ENCODE measurements at places on chromosomes 7 and 10.

GRCh38 chr7:26964156-26964808 lies 99.9 kb upstream of the SKAP2 start:
- no peak for DNase-seq

- DNase-seq, result no peak
These were observed at the start of gene FOXP2 for GRCh38 chr7:114414156-114415063. Gene FOXP2 (plus strand): TSS chr7:114414815. CDS start chr7:114426512, 11,697 bp downstream.

DNA sequence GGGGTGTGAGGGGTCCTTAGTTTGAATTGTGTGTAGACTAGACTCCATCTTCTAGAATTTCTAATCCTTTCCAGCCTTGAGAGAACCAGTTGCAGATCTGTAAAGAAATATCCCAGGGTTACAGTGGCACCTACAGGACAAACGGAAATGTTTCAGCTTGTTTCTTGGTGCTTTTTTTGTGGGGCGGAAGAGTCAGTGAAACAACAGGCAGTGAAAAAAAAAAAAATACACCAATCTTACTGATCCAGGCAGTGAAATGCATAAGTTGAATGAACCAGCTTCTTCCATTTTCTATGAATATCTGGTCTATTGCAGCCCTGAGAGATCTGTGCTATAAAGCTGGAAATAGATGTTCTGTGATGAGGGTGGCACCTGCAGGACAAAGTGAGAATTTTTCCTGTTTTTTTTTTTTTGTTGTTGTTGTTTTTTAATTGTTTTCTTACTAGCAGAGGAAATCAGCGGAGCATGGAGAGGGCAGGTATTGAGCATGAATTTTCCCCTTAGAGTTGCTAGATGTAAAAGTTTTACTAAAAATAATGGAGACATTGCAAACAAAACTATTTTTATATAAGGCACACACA lies 81.9 kb upstream of the DYNC1I1 start:
- DNase-seq, result no peak

DNA sequence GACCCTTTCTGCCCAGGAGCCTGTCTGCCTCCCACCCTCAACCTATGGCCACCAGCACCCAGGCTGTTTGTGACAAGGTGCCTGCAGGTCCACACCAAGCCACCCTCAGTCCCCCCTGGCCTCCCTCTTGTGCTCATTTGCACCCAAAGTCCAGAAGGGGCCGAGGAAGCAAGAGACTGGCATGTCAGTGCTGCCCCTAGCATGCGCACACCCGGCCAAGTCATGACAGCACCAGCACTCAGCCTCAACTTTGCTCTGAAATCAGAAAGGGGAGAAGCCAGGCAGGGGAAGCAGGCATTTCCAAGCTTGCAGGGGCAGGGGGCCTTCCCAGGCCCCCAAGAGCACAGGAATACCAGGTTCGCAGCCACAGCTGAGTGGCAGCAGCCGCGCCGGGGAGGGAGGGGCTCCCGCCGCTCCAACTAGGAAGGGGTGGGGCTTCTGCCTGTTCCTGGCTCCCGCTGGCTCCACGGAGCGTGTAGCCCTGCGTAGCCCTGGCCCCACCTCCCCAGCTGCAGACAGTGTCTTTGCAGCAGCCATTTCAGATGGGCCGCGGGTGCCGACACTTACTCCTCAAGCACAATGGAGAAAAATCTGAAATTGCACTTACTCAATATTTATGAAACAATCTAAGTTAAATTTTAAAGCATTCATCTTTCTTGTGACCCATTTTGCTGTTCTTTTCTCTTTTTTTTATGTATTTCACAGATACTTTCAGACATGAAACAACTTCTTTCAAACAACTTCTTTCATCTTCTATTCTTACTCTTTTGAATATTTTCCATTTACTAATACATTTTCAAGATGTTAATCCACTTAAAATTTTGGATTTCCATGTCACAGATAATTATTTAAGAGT lies 54.9 kb upstream of the ABCB5 start:
- DNase-seq, result no peak

DNA sequence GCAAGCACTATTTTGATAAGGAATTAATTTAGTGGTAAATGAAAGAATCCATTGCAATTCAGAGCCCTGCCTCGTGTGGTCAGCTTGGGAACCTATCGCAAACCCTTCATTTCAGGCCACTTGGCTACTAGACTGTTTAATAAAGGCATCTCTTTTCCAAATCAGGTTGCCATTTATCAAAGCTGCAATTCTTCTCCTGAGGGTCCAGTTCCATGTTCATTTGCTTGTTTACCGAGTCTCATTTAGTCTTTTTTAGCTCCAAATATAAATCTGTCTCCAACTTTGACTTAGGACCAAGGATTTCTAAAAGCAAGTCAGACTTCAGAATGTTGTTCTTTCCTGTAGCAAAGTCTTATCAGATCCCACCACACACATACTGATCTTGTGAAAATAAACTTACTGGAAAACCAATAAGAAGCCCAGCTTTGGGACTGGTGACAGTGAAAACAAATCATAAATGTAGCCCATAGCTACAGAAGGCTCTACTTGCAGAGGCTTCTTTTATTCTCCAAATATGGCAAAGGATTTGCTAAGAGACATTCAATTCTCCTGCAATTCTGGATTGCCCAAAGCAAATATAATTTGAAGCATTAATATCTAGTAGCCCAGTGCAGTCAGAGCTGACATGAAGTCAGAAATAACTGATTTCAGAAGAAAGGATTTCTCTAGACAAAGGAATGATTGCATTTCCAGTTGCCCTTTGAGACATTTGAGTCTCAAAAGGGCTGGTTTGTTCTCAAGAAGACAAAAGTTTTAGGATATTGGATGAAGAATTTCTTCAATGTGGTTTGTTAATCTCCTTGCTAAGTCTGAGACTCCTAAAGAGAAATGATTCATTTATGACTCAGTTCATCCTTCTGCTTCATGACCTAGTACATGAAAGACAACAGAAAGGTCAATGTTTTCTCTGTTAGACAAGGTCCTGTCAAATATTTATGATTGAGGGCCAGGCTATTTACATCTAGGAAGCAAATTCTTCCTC lies 28.0 kb downstream of the PPP1R3C start:
- no peak for DNase-seq

GRCh38 chr10:78212060-78212785 lies 178.6 kb downstream of the RPS24 start:
- DNase-seq, result no peak

DNA sequence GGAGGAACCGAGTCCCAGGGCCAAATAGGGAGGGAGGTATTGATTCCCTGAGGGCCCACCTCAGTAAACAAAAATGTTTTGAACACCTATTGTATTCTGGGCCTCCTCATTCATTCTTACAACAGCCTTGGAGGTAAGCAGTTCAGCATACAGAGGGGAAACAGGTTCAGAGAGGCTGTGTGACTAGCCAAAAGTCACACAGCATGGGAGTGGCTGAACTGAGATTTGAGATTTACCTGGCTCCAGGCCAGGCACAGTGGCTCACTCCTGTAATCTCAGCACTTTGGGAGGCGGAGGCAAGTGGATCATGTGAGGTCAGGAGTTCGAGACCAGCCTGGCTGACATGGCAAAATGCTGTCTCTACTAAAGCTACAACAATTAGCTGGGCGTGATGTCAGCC lies 107.2 kb downstream of the TMEM130 start:
- no peak for DNase-seq

DNA sequence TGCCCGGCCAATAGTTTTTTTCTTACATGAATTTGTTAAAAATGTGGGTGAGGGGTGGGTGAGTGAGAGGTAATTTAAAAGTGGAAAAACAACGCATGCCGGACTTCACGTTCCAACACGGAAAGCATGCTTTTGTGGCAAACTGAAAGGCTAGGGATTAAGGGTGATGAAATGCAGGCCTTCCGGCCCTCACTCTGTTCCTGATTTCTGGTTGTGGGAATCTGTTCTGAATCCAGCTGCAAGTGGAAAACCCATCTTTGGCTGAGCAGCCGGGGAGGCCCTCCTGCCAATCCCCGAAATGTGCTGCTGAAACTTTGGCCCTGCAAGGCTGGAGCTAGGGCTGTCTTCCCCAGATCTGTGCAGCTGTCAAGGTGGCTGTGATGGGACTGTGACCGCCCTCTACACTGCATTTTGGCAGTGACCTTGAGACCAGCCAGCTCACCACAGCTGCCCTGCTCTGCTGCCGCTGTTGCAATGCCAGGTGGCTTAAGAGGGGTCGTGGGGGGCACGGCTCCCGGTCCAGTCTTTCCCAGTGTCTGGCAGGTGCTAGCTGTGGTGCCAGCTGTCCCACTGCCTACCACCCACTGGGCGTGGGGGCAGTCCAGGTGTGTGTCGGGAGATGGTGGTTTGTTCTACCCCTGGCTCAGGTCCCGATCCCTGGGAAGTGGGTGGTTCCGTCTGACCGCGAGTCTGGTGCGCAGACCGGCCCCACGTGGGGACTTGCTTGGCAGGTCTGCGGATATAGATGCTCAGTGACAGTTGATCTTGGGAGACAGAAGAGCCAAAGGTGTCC lies 39.0 kb downstream of the TET1 start:
- no peak for DNase-seq

- DNase-seq, result no peak
These were observed 165.7 kb downstream of the CPEB3 start for GRCh38 chr10:92125144-92125543.

- no peak for DNase-seq
These were observed 2.0 kb upstream of the STRA8 start for GRCh38 chr7:135231686-135232085.

DNA sequence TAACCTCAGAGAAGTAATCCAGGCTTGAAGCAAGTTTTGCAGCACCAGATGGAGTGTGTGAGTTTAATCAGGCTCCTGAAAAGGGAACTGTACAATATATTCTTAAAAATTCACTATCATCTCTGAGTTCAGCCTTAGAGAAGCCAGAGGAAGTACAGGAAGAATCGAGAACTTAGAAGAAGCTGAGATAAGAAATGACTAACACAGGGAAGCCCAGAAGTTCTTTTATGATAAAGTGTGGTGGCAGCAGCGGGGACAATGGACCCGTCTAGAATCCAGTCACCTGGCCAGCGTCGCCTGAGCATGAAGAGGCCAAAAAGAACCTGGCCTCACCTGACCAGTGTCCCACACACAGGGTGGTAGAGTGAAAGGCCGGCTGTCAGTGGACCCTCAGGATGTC lies 161.0 kb downstream of the USP6NL start:
- DNase-seq, result no peak

- no peak for DNase-seq
These were observed 212.5 kb upstream of the CELF2 start for GRCh38 chr10:10804998-10805740.

DNA sequence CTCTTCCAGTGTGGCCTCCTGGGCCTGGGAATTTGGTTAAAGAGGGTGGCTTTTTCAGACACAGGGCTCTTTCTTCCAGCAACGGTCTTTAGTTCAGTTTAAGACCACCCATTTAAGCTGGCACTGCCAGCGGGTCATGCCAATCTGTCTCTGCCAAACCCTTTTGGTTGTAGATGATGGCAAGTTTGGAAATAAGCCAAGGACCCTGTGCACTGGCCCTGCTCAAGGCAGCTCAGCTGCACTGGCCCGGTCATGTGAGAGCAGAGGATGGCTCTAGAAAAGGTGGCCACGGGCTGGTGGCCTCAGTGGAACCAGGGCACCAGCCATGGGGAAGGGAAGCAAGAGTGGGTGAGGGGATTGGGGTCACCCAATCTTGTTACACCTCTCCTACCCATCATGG lies 294.1 kb downstream of the GLRX3 start:
- no peak for DNase-seq

DNA sequence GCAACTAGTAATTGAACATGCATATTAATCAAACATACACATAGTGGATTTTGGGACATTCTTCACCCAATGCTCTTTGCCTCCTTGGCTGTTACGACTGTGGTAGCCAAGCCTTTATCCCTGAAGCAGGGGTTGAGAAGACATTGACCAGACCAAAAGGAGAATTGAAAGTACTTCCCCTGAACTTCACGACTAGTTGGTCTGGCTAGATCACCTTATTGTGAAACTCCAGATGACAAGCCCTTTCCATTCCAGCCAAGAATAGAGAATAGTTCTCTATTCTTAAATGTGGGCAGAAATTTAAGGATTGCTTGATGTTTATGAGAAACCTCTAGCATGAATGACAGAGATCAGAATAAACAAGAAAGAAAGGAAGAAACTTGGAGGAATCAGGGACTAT lies 97.0 kb downstream of the LRMDA start:
- DNase-seq, result no peak

- DNase-seq, result no peak
These were observed 1.2 kb upstream of the LRMDA start for GRCh38 chr10:75430000-75430763.

GRCh38 chr10:86377797-86378146 lies 11.2 kb upstream of the GRID1 start:
- DNase-seq, result no peak

- DNase-seq, result no peak
These were observed 41.2 kb downstream of the MKI67 start for GRCh38 chr10:128084991-128085390.

GRCh38 chr7:156219307-156220077 lies 407.2 kb upstream of the SHH start:
- DNase-seq, result no peak

DNA sequence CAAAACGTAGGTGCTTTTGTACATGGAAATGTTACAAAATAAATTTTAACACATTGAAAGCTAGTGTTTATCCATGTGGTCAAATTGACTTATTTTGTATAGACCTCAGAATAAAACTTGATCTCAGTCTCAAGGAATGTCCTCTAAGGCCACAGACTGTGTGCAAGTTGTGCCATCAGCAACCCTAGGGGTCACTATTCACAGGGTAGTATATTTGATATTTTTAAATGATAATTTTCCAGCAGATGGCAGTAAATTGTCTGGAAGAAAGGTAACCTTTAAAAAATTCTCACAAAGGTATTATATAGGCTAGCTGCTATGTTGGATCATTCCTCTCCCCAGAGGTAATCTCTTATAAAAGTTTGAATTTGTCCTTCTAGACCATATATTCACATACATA lies 12.9 kb upstream of the SNX10 start:
- no peak for DNase-seq

- DNase-seq, result no peak
These were observed 17.0 kb downstream of the CDK14 start for GRCh38 chr7:90613088-90613498.

GRCh38 chr10:110003524-110003885 lies 4.3 kb upstream of the ADD3 start:
- DNase-seq, result no peak

DNA sequence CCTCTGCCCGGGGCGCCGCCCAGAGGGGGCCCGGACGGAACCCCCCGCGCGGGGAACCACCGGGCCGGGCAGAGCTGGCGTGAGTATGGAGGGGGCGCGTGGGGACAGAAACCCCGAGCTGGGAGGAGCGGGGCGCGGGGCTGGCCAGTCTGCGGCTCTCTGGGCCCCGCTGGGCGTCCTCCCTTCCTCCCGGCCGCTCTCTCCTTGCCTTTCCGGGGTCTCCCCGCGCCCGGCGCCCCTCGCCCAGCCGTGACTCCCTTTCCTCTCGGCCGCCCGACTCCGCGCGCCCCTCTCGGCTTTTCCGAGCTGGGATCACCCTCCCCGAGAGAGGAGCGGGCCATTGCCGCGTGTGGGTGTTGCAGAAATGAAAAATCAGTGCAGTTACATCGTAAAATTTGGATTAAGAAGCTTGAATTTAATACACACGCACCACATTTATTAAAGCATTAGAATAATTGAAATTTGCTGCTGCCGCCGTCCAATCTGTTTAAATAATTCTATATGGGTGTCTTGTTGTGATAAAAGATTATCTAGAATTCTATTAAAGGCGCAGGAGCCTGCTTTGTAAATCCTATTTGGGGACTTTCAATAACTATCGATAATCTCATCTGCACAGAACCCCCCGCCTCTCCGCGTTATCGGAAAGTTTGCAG lies 9.1 kb downstream of the UNCX start:
- no peak for DNase-seq

Measured in GM12891 (cell line).